ENCODE measurements at places on chromosomes 5 and 9.

DNA sequence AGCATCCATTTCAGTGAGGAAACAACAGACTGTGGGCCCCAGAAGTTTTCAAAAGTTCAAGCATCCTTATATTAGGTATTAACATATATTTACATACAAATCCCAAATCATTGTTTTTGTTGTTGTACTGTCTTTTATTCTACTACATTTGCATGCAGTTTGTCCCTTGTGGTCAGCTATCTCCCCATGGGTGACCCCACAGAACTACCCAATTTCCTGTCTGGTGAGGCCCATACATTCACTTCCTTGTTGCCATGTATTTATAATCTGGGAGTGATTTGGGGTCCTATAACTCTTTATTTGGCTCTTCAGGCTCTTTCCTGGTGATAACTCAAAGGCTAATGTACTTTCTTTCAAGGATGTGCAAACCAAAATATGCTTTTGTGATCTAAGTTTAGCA is 3.3 kb upstream of the CD180 start:
- DNase-seq: no peak

GRCh38 chr9:90568667-90569066 is 74.0 kb downstream of the DIRAS2 start:
- no peak for DNase-seq

GRCh38 chr9:113355040-113355596 is 5.8 kb downstream of the BSPRY start:
- no peak for DNase-seq

DNA sequence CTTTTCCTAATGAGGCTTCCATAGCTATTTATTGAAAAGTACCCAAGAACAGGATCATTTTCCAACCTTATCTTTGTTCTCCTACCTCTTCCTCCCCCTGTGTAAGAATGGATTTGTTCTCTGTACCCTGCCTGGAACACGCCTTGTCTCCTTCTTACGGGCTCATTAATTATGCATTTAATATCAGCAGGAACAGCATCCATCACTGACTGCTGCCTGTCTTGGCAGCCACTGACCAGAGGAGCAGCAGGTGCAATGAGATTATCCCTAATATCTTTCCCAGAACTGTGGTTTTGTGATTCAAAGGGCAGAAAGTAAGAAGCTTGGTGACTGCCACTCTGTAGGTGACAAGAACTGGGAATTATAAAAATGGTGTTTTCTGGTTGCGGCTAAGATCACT is 19.3 kb upstream of the INSYN2B start:
- no peak for DNase-seq

DNA sequence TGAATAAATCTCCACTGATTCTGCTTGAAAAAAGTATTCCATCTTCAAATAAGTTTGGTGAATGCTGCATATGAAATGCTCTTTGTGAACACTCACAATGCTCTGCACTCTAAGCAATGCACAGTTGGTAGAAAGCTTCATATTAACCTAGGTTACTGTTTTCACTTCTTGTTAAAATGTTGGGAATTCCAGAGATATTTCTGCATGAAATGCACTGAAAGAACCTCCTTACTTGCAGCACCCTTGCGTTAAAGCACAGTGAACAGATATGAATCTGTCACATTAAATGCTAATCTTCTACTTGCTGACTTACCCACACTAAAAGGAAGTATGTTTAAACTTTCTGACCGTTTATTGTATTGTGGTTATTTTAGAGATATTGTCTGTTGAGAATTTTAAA is 584.1 kb upstream of the NUDT12 start:
- no peak for DNase-seq

DNA sequence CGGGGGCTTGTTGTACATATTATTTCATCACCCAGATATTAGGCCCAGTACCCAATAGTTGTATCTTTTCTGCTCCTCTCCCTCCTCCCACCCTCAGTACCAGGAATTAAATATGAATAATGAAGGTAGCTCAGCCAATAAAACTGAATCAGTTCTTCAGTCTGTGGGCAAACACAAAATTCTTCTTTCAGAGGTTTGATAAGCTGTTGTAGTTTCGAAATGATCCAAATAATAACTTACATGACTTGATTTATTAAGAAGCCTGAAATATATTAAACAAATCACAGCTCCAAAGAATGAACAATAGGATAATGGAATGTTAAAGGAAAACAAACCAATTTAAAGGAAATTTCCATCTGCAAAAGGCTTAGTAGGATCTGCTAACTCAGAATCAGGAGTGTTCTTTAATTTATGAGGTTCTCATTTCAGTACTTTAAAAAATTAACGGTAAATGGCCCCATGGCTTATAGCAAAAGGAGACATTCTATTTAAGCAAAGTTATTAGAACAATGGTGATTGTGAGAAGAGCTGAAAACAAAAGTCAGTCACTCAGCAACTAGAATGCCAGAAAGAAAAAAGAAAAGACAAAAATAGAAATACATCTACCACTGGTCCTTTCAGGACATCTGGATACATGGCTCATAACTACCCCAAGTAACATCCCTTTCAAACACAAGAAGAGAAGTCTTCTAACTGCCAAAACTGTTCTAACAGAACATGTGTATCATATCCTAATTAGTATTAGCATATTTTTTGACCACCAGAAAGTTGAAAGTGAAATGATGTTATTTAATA is 62.4 kb downstream of the NR3C1 start:
- no peak for DNase-seq

GRCh38 chr5:67426961-67427849 is 230.6 kb upstream of the CD180 start:
- no peak for DNase-seq

DNA sequence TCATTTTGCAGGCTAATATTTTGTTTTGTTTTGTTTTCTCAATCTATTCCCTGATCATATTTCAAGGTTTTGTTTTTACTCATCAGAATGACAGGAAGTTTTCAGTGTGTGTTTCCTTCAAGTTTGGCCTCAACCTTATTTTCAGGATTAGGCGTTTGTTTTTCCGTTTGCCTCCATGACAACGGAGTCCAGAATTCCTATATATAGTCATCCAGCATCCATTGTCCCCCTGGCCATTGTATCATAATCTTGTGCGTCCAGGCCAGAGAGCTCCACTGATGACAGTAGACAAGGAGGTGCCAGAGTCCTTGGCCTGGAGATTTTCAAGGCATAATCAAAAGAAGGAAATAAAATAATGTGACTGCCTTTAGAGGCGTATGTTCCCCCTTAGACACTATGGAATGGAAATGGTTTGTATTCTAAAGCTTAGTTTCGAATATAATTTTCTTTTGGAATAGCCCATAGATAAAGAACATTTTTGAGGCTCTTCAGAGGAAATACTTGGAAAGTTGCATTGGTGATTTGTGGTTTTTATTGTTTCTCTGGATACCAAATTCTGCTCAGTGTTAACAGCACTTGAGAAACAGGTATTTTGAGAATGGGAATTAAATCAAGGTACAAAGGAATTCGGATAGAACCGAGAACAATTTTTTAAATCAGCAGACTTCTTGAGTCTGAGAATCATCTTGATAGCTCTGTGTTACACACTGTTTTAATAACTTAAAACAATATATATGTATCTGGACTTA is 99.8 kb downstream of the ZNF462 start:
- DNase-seq: no peak

DNA sequence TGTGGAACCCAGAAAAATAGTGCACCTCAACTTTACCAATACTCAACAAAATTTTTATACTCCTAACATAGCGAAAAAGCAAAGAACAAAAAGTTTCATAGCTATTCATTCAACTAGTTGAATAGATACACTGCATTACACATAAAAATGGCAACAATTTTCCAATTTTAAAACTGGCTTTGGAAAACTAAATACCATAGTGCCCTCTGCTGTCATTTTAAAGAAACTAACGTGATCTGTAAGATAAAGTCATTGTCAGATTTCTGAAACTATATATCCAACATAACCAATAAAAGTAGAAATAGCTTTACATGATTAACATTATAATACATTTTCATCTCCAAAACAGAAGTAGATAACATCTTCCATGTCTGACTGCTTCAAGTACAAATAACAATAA is 31.6 kb downstream of the DTWD2 start:
- DNase-seq: peak; percentile 25

DNA sequence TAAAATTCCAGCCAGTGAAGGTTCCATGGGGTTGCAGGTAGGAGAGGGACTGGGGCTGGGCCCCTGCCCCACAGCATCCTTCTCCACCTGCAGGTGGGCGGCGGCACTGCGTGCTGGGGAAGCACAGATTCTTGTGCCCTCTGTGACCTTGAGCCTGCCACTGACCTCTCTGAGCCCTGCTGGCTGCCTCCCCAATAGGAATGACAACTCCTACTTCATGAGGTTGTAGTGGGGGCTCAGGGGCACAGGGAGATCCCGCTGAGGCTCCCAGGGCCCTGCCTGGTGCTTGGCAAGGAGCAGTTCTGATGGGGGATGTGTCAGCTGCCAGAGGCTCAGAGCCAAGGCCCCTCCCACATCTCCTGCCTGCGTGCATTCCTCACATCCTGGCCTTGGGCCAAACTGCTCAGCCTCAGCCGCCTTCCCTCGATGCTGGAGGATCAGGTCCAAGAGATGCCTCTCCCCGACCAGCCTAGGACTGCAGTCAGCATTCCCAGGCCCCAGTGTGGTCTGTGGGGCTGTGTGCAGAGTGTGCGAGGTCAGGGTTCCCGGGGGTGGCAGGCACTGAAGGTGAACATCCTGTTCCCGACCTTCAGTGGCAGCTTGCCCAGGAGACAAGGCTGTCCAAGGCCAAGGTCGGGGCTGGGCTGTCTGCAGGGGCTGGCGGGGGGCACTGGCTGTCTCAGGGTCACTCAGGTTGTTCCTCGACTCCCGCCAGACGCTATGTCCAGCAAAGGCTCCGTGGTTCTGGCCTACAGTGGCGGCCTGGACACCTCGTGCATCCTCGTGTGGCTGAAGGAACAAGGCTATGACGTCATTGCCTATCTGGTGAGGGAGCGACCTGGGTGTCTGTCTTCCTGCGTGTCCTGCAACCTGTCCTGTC is 7.0 kb downstream of the ASS1 start:
- DNase-seq: no peak

- DNase-seq: no peak
Observed at GRCh38 chr9:110835859-110836271, 167.3 kb downstream of the MUSK start.

Measured in AML-193 (cell line).